ENCODE measurements at places on chromosomes 13 and 19.

GRCh38 chr19:4455719-4456475, 1.7 kb downstream of the UBXN6 start:
- DNase-seq = peak; percentile 78

GRCh38 chr19:50330365-50331078, 1.3 kb upstream of the KCNC3 start:
- DNase-seq = peak; percentile 84

GRCh38 chr13:99406799-99407201, 94.5 kb upstream of the TM9SF2 start:
- DNase-seq = no peak

DNA sequence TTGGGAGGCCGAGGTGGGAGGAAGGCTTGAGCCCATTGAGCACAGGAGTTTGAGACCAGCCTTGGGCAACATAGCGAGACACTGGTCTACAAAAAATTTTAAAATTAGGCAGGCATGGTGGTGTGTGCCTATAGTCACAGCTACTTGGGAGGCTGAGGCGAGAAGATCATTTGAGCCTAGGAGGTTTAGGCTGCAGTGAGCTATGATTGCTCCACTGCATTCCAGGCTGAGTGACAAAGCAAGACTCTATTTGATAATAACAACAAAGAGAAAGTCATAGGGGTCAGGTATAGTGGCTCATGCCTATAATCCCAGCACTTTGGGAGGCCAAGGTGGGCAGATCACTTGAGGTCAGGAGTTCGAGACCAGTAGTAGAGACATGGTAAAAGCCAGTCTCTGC, 4.6 kb upstream of the SLC44A2 start:
- no peak for DNase-seq

DNA sequence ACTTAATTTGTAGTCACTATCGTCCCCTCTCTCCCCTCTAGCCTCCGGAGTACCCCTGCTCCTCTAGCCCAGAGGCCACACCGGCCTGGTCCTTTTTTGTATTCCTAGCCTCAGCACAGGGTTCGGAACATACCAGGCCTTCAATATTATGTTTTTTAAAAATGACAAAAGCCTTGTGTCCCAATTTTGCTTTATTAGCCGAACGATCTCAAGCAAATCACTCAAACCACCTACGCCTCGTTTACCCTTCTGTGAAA, 463 bp upstream of the POMP start:
- DNase-seq = no peak

GRCh38 chr19:6672693-6673290, 2.8 kb upstream of the TNFSF14 start:
- no peak for DNase-seq

DNA sequence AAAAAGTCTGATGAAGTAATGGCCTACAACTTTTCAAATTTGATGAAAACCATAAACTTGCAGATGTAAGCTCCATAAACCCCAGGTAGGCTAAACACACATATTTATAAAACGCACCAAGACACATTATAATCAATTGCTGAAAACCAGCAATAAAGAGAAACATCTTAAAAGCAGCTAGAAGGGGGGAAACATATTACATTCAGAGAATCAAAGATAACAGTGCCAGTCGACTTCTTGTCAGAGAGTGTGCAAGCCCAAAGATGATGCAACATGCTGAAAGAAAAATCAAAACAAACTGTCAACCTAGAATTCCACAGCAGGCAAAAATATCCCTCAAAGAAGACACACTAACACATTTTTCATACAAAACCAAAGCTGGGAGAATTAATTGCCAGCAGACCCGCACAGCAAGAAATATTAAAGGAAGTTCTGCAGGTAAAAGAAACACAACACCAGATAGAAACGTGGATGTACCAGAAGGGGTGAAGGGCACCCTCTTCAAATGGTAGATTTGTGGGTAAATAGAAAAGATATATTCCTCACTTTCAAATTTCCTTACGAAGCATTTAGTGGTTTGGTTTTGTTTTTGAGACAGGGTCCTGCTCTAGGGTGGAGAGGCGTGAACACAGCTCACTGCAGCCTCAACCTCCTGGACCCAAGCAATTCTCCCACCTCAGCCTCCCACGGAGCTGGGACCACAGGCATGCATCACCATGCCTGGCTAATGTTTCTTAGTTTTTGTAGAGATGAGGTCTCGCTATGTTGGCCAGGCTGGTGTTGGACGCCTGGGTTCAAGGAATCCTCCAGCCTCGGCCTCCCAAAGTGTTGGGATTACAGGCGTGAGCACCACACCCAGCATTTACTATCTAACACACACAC, 16.5 kb upstream of the ATP1A3 start:
- no peak for DNase-seq

DNA sequence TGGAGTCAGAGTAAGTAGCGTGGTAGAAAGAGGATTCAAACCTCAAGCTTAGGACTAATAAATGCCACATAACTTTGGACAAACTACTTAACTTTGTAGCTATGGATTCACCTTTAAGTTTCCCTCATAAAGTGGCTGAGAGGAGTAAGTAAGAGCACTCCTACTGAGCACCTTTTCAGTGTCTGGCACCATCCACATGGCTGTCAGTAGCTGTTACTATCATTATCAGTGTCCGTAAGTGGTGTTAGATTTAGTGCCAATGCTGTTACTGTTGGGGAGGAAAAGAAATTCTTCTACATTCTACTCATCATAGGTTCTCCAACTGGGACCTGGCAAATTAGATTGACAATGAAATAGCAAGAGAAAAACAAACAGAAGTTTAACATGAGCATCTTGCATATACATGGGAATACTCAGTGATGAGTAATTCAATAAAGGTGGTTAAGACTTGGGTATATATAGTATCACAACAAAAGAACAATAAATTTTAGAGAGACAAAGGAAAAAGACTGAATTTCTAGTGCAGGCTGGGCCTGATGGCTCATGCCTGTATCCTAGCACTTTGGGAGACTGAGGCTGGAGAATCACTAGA, 165.6 kb upstream of the NBEA start:
- DNase-seq = no peak

GRCh38 chr19:32921624-32922023, 50.1 kb downstream of the CEP89 start:
- DNase-seq = no peak

DNA sequence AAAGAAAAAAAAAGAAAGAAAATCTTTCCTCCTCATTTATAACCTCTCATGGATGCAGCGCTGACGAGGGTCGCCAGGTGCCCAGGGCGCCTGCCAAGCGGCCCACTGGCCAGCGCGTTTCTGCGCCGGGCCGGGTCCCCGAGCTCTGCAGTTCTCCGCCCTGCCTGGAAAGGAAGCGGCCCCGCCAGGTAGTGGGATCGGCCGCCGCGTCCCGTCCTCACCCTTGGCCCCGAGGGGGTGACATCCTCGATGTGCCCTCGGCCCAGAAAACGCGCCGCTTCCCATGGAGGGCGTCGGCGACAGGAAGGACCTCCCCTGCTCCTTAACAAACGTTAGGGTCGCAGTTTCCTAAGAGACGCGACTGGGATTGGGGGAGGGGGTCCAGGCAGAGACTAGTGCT, 56.9 kb downstream of the ZNF726 start:
- no peak for DNase-seq

GRCh38 chr13:68535329-68535728, 1305.2 kb upstream of the PCDH9 start:
- DNase-seq = no peak

- no peak for DNase-seq
Measured at GRCh38 chr19:3975637-3976087, 4.8 kb upstream of the DAPK3 start.

DNA sequence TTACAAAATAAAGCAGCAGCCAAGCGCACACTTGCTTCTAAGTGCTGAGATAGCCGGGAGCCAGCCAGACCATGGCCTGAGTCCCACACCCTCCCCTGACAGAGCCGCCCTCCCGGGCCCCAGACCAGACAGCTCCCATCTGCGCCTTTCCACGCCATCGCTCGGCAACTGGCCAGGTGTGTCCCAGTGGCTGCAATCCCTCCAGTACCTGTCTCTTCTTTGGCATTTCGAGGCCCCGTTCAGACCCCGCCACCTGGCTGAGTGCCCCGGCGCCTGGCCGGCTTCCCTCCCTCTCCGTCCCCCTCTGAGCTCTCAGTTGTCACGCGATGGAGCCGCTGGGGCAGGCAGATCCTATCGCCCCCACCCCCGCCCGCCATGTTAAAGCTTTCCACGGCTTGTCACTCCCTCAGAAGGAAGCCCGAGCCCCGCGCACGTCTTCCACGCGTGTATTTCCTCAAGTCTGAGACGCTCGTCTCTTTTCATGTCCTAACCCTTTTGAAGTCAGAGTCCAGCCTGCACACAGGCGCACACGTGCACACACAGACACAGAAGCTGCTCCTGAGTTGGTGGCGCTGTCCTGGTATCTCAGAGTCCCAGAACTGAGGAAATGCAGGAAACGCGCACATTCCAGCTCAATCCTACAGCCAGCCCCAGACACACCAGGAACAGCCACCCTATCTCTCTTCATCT, 7.9 kb downstream of the MLLT1 start:
- DNase-seq = no peak

DNA sequence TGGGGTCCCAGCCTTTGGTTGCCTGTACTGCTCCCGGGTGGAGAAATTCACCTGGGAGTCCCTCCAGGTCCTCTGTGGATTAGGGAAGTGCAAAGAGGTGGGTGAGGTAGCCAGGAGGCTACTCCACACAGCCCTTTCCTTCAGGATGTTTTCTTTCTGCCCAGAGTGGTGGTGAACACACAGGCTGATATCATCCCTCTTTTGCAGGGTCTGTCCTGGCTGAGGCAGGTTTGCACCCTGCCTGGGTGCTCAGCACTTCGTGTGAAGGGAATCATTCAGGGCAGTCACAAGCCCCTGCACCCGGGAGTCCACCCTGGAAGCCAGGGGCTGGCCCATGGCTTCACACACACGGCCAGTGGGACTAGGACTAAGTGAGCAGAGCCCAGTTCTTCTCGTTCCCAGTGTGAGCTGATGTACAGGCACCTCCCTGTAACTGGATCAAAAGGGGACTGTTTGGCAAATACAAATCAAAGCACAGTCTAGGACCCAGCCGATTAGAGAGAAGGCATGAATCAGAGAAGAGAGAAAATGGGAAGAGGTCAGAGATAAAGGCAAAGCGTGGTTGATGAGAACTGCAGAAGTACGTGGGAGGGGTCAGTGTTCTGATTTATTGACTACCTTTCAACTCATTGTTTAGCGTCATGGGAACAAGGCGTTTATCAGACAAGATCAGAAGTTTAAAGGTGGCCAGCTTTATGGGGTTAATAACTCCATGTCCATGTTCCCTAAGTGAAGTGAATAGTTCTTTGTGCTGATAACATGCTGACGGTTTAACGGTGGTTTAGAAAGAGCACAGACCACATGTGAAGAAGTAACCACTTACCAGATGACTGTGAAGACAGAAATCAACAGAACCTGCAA, 30.4 kb upstream of the SPATA13 start:
- no peak for DNase-seq

- peak; percentile 61 for DNase-seq
Measured at GRCh38 chr13:26929971-26930730, 169.6 kb upstream of the GPR12 start.

DNA sequence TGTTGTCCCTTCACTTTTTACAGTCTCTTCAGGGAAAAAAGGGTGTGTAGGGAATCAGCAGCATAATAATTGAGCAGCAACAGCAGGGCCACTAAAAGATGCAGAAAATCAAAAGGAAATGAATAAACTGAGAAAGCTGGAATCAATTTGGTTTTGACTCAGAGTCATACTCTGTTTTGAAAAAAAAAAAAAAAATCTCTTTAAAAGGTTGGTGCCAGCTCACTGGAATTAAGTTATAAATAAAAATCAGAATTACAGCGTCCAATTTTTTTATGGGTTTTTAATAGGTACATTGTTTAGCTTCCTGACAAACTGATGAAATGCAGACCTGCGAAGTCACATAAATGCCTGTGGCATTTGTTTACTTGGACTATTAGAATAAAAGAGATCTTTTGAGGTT, 231.9 kb downstream of the COG6 start:
- no peak for DNase-seq

DNA sequence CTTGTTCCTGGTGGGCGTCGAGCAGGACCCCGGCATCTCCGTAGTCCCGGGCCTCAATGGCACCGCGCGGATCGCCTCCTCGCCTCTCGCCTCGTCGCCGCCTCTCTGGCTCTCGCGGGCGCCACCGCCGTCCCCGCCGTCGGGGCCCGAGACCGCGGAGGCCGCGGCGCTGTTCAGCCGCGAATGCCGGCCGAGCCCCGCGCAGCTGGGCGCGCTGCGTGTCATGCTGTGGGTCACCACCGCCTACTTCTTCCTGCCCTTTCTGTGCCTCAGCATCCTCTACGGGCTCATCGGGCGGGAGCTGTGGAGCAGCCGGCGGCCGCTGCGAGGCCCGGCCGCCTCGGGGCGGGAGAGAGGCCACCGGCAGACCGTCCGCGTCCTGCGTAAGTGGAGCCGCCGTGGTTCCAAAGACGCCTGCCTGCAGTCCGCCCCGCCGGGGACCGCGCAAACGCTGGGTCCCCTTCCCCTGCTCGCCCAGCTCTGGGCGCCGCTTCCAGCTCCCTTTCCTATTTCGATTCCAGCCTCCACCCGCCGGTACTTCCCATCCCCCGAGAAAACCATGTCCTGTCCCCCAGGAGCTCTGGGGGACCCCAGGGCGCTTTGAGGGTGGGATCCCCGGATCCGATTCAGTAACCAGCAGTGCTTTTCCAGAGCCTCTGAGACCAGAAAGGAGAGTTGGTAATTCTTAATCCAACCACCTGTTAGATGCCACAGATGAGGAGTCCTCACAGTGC, 885 bp downstream of the MLNR start:
- DNase-seq = no peak

- DNase-seq = peak; percentile 23
Measured at GRCh38 chr13:24683838-24684599, 3.8 kb downstream of the ATP12A start.

DNA sequence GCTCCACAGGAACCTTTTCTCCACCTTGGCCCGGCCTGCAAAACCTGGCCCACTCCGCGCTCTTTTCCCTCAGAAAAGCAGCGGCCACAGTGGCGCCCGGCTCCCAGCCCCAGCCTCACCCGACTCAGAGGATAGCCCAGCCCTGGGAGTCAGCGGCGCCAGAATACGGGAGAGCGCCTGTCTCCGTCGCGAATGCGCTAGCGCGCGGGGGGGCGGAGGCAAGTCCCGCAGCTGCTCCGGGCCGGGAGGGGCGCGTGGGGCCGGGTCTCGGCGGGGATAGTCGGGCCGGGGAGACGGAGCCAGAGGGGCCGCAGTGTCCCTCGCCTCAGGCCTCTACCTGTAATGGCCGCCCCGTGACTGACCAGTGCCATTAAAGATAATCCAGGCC, at the start of gene ZFP30:
Gene ZFP30, minus strand, starts transcription at position 165 of the 388 bp plus-strand sequence. CDS start 7,643 bp downstream, outside the sequence.
- DNase-seq = no peak

- no peak for DNase-seq
Measured at GRCh38 chr13:95957331-95957730, 95.9 kb downstream of the UGGT2 start.

DNA sequence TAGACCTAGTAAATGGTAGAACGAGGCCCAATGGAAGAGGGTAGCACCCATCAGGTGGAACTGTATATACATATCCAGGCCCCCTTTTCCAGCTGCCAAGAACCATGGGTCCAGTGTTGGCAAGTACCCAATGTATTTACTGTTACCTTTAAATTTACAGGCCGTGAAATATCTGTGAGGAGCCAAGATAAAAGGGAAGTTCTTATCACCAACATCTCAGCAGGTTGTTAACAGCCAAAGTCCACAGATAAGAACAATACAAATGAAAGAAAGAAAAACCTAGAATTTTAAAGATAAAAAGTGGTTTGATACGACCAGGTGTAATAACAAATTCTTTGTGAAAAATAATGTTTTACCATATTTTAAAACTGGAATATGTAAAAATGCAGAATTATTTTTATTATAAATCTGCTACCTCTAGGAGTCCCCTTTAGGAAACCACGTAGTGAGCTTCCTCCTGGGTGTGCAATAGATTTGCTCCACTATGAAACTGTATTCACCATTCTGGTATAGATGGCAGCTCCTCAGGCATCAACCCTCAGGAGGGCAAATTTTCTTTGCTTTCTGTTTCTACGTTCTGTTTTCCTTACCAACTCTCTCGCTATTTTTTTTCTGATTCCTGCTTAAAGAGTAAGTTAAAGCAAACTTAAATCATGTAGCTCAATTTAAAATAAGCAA, 292.2 kb upstream of the SLC10A2 start:
- no peak for DNase-seq

Data from Caki2 (cell line).